ENCODE measurements at places on chromosomes 2 and 18.

DNA sequence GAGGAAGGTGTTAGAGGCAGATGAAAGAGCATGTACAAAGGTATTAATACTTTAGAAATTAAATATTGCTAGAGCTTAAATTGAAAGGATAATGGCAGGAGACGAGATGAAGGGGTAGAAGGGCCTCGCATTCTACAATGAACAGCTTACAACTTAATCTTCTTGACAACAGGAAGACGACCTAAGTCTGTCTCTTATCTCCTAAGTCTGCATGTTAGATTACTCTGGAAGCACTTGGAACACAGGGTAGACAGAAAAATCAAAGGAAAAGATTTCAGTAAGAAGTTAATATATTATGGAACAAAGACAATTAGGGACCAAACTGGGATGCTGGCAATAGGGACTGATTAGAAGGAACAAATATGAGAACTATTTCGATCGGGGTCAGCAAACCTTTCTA, 34.9 kb downstream of the SMC6 start:
- DNase-seq, result no peak

DNA sequence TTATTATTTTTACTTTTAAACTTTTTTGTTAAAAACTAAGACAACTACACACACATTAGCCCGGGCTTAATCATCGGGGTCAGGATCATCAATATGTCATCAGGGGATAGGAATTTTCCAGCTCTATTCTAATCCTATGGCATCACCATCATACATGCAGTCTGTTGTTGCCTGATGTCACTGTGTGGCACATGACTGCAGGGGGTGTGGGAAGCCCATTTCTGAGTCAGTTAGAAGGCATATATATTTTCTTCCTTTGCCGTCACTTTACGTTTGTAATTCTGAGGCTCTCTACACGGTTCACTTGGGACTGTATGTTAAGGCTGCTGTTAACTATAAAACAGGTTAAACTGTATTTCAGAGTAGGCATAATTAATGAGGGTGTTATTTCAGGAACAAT, 144.4 kb upstream of the ITGA6 start:
- DNase-seq, result no peak

DNA sequence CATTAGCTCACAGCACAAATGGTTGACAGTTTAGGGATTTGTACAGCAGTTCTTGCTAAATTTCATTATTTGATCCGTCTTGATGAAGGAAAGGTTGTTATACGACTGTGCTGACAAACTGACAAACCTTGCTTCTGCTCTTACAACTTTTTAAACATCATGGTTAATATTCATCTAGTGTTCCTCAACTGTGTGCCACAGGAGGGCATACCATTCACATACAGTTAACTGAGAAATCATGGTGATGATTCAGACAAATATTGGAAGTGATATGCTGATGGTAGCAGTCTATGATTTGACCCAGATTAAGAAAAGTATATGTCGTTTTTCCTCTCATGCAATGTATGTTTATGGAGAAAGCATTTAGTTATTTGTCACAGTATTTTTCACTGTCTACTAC, 129.8 kb upstream of the FSIP2 start:
- no peak for DNase-seq

DNA sequence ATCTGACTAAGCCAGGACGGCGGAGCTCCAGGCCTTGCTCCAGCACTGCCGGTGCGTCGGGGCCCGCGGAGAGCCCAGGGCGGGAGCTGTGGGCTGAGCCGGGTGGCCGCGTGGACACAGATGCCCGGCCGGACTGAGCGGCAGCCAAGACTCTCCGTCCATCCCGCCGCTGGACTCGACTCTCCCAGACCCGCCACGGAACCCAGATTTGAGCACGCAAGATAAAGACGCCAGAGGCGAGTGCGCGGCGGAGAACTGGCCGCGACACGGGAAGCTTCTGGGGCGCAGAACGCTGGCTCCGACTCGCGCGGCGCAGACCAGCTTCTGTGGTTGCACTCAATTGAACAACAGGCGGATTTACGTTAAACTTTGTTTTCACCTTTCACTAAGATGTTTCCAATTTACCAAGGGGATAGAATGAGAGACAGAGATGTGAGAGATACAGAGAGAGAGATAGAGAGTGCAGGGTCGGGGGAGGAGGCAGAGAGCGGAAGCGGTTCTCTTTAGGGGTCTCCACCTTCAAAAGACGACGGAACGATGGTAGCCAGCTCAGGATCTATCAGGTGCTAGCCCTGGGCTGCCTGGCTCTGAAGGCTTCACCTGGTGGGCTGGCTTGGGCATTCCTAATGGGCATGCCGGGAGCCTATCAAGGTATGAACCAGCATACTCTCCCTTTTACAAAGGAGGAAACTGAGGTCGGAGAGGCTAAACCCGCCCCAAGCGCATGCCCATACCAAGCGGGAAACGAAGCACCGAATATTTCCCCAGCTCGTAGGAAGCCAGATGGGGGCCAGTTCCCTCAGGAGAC, 10.4 kb upstream of the EN1 start:
- DNase-seq, result no peak

DNA sequence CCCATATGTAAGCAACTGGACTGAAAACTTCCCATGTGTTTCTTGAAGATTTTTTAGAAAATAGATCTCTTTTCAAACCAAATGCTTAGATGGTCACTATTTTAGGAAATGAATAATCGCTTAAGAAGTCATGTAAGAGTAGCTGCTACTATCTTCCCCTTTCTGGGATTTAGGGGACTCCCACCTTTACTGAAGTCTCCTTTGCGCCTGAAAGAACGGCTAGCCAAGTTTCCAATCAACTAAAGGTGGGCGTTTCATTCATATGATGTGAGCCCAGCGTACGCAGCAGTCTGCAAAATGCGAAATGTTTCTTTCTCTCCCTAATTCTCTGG, 1.1 kb downstream of the DIPK1C start:
- DNase-seq, result no peak

DNA sequence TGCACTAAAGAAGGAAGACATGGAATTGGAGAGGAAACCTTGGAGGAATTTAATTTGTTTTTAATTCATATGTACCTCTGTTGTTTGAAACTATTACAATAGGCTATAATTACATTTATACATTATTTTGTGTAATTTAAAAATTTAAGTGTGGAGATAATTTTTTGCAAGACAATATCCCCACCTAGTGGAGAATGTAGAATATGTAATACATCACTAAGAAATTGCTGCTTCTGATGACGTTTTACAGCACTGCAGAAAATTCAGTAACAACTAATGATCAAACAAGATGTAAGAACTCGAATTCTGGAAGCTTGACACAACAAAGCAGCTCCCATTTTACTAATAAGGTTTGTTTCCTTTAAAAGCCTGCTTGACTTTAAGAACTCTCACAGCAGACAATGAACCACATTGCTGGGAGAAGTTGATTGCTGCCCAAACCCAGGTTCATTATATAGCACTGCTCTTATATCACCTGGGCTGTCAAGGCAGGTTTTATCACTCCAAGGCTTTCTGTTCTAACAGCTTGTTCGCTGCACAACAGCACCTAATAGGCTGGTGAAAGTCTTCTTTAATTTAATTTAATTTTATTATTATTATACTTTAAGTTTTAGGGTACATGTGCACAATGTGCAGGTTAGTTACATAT, 53.4 kb downstream of the THADA start:
- no peak for DNase-seq

- no peak for DNase-seq
Measured at GRCh38 chr18:27583466-27583865, 398.4 kb upstream of the CHST9 start.

All from stimulated activated CD8-positive, alpha-beta memory T cell treated with anti-CD3 and anti-CD28 coated beads, Interleukin-15, amount 100 ng/mL, for 24 hours (primary cell).